Occipital lobe (tissue), 3 donors: ENCODE measurements at places on chromosomes 13 and 19.

DNA sequence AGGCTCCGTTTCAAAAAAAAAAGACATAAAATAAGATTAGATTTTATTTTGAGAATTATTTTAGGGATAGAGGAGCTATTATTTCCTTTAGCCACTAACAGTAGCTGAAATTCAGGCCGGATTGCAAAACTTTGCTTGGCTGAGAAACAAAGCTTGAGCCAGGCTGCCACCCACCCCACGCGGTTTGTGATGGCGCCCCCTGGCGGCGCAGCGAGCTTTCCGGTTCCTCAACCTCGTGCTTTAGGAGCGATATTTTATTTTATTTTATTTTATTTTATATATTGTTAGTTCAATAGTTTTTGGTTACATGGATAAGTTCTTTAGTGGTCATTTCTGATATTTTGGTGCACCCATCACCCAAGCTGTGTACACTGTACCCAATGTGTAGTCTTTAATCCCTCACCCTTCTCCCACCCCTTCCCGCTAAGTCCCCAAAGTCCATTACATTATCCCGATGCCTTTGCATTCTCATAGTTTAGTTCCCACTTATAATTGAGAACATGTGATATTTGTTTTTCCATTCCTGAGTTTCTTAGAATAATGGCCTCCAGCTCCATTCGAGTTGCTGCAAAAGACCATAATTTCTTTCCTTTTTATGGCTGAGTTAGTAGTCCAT is 19.8 kb upstream of the CEACAM4 start:
- DNase-seq, result no peak

- no peak for DNase-seq
Observed at GRCh38 chr13:40082639-40083038, 427.2 kb downstream of the COG6 start.

GRCh38 chr13:108508263-108508662 is 121.1 kb upstream of the MYO16 start:
- no peak for DNase-seq

GRCh38 chr13:19742643-19743042 is 40.1 kb downstream of the PSPC1 start:
- no peak for DNase-seq

- no peak for DNase-seq
Observed at GRCh38 chr13:46197299-46198048, 14.3 kb upstream of the LRRC63 start.

DNA sequence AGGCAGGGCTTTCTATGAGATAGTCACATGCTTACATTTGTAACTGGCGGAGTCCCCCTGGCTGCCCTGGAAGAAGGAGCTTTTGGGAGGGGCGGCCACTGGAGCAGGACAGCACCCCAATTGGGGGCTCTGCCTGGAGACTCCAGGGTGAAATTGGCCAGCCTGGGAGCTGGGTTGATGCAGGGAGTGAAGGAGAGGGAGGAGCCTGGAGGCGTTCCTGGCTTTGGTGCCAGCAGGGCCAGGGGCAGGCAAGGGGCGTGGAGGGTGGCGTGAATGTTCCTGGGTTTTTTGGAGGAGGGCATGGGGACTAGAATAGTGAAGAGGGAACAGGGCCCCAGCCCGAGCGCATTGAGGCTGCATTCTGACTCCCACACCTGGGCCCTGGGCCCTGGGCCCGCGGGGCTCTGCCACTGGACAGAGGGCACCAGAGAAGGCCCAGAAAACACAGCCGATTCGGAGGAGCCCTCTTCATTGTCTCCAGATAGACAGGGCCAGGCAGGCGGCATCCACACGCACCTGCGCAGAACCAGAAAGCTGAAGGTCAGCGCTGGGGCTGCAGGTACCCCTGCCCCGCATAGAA is 29.5 kb downstream of the COMP start:
- no peak for DNase-seq

DNA sequence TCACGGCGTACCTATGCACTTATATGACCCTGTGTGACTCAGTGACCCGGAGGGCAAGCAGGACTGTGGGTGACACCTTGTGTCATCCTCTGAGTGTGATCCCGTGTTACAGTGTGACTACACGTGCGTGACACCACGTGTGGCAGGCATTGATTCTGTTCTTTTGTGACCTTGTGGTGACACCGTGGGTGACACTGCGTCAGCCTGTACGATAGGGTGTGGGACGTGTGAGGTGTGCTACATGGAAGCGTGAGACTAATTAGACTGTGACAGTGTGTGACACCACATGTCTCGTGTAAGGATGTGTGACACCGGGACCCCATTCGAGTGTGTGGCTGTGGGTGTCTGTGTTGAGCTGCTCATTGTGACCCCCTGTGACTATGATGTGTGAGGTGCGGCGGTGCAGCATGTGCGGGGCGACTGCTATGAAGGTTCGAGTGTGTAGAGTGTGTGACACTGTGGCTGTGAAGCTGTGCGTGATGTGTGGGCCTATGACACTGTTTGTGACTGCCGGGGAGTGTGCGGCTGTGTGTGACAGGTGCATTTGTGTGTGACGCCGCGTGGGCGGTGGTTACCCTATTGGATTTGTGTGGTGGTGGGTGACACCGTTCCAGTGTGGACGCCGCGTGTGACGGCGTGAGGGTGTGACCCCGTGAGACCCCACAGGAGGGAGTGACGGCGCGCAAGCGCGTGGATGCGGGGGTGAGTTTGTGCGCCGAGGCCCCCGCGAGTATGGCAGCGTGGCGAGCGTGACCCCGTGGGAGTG is 399 bp upstream of the SPTBN4 start:
- DNase-seq, result no peak

DNA sequence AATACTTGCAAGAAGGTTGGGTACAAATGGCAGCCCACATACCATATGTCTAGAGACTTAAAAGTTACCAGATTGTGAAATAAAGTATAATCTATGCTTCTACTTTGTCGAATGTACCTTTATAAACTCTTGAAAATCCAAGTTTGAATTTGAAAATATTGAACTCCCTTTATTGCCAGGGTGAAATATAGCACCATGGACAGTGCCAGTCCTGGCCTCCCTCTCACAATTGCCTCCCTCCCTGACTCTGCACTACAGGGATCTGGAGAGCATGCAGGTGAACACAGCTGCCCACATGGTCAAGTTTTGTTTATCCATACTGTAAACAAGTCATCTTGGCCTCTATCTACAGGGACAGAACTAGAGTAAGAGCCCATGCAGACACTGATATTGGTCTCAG is 394.1 kb upstream of the SLITRK6 start:
- no peak for DNase-seq

DNA sequence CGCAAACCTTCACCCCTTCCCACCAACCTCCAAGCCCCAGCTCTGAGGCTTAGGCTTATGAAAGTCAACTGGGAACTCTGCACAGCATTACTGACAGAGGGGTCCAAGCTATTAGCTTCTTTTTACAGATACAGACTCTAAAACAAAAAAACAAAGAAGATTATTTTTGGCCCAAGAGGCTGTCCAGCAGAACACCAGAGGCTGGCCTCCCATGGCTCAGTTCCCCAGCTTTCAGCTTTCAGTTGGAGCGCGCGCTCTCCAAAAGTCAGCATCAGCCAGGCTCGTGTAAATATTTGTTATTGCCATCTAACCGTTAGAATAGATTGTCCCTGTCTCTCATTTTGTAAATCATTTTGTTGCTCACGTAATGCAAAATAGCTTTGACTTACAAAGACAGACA is 58.4 kb downstream of the ZIC5 start:
- DNase-seq, result no peak
